ENCODE measurements at places on chromosomes 7 and 10.

- no peak for DNase-seq
These were observed 55.4 kb upstream of the KLF14 start for GRCh38 chr7:130789436-130789835.

DNA sequence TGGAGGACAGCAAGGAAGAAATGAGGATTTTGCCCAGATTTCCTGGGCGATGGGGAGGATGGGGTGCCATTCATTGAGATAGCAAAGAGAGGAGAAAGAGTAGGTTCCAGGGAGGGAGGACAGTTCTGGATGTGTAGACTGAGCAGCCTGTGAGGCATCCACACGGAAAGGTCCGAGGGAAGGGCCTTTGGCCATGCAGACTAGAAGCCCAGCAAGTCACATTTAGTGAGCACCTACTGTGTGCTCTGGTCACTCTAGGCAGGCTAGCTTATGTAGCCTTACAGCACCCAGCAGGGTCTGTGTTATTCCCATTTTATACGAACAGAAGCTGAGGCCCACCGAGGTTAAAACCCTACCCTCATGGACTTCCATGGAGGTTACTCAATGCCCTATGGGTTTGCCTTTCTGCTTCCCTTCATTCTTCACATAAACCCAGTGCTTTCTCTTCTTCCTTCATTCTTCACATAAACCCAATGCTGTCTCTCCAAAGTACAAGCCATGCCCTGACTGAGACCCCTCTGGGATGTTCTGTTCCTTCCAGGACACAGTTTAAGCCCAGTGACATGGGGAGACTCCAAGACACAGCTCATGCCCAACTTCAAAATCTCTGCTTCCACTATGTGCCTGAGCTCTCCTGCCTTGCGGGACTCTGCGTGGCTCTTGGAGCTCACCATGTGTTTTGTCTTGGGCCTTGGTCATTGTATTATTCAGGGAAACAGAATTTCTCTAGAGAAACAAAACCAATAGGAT lies 13.7 kb downstream of the IL2RA start:
- DNase-seq: no peak

GRCh38 chr7:142798451-142799436 lies 28.0 kb downstream of the PRSS2 start:
- DNase-seq: no peak

GRCh38 chr7:35248576-35249536 lies 5.0 kb downstream of the TBX20 start:
- no peak for DNase-seq

DNA sequence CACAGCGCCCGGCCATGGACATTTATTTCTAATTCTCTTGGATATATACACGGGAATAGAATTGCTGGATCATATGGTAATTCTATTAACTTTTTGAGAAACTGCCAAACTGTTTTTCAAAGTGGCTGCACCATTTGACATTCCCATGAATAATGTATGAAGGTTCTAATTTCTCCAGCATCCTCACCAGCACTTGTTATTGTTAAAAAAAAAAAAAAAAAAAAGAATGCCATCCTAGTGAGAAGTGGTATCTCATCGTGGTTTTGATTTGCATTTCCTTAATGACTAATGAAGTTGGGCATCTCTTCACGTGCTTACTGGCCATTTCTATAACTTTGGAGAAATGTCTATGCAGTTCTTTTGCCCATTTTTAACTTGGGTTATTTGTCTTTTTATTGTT lies 13.5 kb downstream of the CNNM2 start:
- DNase-seq: no peak

- no peak for DNase-seq
These were observed 184.7 kb upstream of the FZD1 start for GRCh38 chr7:91079487-91079886.

GRCh38 chr10:22321156-22321923 lies 441 bp downstream of the BMI1 start:
- no peak for DNase-seq

GRCh38 chr7:156473476-156474240 lies 166.9 kb upstream of the RNF32 start:
- DNase-seq: no peak

GRCh38 chr7:92684274-92684673 lies 94.1 kb upstream of the FAM133B start:
- no peak for DNase-seq

- no peak for DNase-seq
These were observed 416.4 kb upstream of the FOXK1 start for GRCh38 chr7:4265676-4266075.

GRCh38 chr10:80154626-80154977 lies 22.1 kb downstream of the PLAC9 start:
- no peak for DNase-seq

GRCh38 chr10:125157505-125157904 lies 2.9 kb downstream of the CTBP2 start:
- no peak for DNase-seq

- DNase-seq: no peak
These were observed 168.2 kb downstream of the DPY19L1 start for GRCh38 chr7:34869057-34869456.
